ENCODE measurements at places on chromosomes 6 and 20. TPM values are rescaled to one million over a fixed set of nuclear protein-coding genes. Genes with fewer than 3 reads are reported as not detected.

The SLC26A8 gene
- 0.02 TPM for polyA plus RNA-seq

The ACSS1 gene
- 1.5 TPM for polyA plus RNA-seq

The SLC52A3 gene
- polyA plus RNA-seq: 0.84 TPM

The IRAK1BP1 gene
- polyA plus RNA-seq: 3.8 TPM

The RIMS4 gene
- polyA plus RNA-seq: not detected

The FBXO9 gene
- polyA plus RNA-seq: 52.1 TPM

The PXDC1 gene
- 17.1 TPM for polyA plus RNA-seq

The ALDH8A1 gene
- 0.66 TPM for polyA plus RNA-seq

The ULBP3 gene
- polyA plus RNA-seq: 16.6 TPM

The PAK5 gene
- 0.01 TPM for polyA plus RNA-seq

The GJA10 gene
- not detected for polyA plus RNA-seq

The LY6G6C gene
- 2.4 TPM for polyA plus RNA-seq

The POM121L2 gene
- polyA plus RNA-seq: not detected

The FAM217A gene
- not detected for polyA plus RNA-seq

The ZBTB12 gene
- polyA plus RNA-seq: 0.55 TPM

The HLA-C gene
- polyA plus RNA-seq: 329 TPM

The FOXC1 gene
- 4.3 TPM for polyA plus RNA-seq

The SASH1 gene
- 4.4 TPM for polyA plus RNA-seq

The C2 gene
- polyA plus RNA-seq: not detected

The NEDD9 gene
- polyA plus RNA-seq: 3.3 TPM

The ABHD16B gene
- polyA plus RNA-seq: not detected

The BEND6 gene
- polyA plus RNA-seq: 1.0 TPM

The RBL1 gene
- polyA plus RNA-seq: 4.2 TPM

All from keratinocyte (primary cell).